ENCODE measurements at places on chromosomes 7 and 10.

GRCh38 chr7:94970085-94970576 lies 62.7 kb downstream of the PPP1R9A start:
- DNase-seq, result no peak

- no peak for DNase-seq
Observed at GRCh38 chr10:96973809-96974747, 142.0 kb downstream of the LCOR start.

- no peak for DNase-seq
Observed at GRCh38 chr10:52213321-52213752, 100.7 kb upstream of the DKK1 start.

DNA sequence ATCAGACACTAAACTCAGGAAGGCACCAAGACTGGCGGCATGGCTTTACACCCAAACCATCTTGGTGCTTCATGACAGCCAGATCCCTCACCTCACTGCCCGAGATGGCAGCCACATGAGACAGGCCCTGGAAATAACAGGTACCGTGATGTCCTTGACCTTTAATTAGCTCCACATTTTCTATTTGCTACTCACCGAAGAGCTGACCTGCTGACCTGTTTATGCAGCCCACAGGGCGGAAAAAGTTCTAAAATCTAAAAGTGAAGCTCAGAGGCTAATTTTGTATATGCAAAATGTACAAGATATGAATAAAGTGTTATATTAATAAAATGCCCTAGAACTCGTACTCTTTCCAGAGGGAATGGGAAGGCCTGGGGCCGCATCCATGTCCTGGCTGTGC lies 51.6 kb upstream of the RASGEF1A start:
- DNase-seq, result no peak

DNA sequence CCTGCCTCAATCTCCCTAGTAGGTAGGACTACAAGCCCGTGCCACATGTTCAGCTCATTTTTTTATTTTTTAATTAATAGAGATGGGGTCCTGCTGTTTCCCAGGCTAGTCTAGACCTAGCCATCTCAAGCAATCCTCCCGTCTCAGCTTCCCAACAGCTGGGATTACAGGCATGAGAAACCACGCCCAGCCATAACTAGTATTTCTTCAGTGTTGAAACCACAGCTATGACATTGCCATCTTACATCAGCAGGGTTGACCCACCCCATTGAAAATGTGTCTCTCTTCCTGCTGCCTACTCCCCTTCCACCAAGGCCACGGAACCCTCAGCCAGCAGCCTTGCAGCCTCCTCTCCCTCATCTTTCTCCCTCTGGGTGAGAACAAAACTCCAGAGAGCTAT lies 62.1 kb upstream of the ZNF746 start:
- DNase-seq, result no peak

DNA sequence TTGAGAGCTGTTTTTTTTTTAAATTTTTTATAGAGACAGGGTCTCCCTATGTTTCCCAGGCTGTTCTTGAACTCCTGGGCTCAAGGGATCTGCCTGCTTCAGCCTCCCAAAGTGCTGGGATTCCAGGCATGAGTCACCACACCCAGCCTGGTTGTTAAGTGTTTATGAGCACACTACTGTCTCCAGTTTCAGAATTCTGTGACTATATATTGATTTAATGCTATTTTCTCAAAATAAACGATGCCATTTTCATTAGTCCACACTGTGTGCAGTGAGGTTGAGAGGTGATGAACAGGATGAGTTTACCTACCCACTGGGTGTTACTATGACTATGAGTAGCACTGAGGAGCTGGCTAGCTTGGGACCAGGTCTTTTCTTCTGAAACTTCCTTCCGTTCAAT lies 110.9 kb upstream of the FAM180A start:
- no peak for DNase-seq

Measured in NCI-H187 treated with DMSO at 0.1 percent for 48 hours (cell line).